ENCODE measurements at places on chromosomes 7 and 10.
A peak's percentile ranks its signal among the peaks of the same experiment; 100 is the strongest.

DNA sequence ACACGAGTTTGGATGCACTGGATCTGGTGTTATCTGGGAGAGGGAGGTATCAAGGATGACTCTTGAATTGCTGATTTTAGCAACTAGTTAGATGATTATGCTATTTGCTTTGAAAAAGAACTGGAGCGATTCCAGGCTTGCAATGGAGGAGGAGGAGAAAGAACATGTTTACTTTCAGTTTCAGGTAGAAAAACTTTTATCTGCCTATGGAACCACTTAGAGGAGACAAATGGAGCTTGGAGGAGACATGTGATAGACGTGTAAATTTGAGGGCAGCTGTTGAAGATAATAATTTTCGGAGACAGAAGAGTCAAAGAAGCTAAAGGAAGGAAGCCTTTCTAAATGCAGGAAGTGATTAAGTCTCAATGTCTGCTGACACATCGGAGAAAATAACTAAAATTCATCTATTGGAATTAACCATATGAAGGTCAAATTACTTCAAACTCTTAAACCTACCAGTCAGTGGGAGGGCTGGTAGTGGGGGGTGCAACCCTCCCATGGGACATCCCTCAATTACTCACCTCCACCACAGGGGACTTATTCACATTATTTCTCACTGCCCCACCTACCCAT is 56.4 kb upstream of the GNAI1 start:
- peak; percentile 4 for DNase-seq

GRCh38 chr10:133275684-133276092 is 980 bp downstream of the ADAM8 start:
- DNase-seq: no peak

DNA sequence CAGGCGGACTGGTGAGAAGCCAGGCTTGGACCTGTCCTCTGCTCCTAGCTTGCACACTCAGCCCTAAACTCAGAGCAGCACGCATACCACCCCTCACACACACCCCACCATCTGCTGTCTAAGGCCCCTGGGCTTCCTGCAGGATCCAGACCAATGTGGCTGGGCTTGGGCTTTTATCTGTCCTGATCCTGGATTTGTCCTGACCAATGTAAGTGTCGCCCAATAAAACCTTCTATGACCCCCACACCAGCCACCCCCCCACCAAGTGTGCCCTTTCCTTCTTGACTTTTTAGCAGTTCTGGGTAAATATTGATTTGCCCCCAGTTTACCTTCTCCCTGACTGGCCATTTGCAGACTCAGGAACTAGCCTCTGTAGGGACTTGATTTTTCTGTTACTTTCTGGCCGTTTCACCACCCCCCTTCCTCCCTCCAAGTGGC is 1.7 kb upstream of the HOXA13 start:
- DNase-seq: no peak

DNA sequence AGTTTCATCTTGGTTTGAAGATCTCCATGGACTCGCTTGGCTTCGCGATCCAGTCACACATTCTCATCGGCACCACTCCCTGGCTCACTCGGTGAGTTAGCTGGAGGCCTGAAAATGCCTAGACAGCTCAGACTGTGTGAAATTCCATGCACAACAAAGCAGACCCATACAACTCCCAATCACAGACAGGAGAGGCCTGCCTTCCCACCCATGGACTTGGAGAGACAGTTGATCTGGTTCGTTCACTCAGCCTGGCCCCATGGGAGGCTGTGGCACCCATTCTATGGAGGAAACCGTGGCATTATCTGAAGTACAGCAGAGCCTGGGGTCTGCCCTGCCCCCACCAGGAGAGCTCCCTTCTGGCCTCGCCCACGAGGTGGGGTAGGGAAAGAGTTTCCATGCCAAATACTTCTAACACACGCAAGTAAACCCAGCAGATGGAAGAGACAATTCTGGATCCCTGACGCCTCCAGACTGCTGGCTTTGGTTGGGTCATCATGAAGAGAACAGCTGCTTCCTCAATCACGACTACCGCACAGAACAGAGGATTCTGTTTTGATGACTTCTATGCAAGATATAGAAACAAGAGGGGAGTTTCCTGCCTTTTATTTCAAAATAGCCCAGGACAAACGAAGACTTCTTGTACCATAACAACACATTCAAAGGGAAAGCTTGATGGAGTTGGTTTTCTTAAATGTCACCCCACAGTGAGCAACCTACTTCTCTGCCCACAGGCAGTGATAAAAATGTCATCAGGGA is 15.9 kb downstream of the FAM53B start:
- DNase-seq: no peak

DNA sequence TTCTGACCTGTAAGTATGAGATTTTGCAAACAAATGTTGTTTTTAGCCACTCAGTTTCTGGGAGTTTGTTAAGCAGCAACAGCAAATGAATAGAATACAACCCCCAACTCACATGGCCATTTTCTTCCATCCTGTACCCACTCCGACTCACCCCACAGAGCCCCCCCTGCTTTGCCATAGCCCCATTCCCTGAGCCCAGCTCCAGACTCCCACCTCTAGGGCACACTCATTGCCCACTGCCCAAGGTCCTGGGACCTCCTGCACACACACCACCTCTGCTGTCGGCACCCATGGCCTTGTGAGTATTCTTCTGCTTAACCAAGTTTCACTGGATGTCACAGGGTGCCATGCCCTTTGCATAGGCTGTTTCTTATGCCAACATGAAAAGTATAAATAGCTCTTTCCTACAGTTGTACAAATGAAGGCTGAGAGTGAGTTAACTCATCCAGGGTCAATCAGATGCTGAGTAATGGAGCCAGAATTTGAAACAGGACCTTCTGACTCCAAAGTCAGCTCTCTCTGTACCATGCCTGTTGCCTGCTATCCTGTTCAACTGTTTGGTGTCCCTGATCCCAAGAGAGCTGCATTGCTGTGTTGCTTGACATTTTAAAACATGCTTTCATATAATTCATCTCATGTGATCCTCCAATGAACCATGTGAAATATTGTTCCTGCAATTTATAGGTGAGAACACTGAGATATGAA is 367.8 kb upstream of the ZMIZ1 start:
- no peak for DNase-seq

GRCh38 chr10:58481569-58482109 is 31.0 kb upstream of the BICC1 start:
- no peak for DNase-seq

DNA sequence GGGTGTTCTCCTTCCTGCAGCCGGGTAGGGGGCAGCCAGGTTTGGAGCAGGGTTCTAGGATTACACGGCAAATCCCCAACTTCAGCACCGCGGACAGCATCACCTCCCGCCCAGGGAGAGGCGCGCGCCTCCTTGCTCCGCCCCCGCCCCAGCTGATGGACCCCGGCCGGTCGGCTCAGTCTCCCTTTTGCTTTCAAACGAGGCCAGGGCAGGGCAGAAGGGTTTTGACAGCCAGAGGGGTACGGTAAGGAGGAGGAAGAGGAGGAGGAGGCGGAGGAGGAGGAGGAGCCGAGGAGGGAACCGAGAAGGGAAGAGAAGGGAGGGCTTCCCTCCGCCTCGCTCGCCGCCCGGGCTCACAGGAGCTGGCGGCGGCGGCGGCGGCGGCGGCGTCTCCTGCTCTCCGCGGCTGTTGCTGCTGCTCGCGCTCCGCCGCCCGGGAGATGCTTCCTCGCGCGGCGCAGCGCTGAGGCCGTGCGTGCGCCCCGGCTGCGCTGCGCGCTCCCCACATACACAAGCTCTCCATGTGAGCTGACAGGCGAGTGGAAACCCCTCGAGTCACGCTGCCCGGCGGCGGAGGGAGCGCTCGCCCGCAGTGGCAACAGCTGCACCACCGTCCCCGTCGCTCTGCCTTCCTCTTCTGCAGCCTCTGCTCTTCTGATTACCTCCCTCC is 615 bp upstream of the CNTNAP2 start:
- no peak for DNase-seq

DNA sequence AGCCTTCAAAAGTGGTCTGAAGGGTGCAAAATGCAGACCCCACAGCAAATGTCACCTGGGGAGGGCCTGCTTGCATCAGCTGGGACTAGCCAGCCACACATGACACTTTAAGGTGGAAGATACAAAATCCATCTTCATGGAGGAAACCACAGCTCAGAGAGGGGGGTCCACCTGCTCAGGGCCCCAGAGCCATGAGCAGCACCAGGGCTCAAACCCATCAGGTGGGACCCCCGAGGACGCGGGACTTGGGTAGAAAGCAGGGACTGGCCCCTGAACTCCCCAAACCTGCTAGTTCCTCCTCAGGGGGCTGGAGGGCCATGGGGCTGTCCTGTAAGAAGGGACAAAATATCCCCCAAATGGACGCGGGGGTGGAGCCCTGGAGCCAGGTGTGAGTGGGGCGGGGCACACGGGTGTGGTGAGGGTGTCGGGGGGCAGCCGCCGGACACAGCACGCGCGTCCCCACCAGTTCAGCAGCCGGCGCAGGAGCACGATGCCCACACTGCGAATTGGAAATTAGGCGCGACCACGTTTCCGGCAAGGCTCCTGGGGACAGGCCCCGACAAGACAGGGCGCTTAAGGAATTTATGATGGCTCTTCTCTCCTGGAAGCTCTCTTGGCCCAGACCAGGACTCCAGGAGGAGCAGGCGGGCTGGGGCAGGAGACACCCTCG is 8.0 kb downstream of the PDGFA start:
- DNase-seq: no peak

DNA sequence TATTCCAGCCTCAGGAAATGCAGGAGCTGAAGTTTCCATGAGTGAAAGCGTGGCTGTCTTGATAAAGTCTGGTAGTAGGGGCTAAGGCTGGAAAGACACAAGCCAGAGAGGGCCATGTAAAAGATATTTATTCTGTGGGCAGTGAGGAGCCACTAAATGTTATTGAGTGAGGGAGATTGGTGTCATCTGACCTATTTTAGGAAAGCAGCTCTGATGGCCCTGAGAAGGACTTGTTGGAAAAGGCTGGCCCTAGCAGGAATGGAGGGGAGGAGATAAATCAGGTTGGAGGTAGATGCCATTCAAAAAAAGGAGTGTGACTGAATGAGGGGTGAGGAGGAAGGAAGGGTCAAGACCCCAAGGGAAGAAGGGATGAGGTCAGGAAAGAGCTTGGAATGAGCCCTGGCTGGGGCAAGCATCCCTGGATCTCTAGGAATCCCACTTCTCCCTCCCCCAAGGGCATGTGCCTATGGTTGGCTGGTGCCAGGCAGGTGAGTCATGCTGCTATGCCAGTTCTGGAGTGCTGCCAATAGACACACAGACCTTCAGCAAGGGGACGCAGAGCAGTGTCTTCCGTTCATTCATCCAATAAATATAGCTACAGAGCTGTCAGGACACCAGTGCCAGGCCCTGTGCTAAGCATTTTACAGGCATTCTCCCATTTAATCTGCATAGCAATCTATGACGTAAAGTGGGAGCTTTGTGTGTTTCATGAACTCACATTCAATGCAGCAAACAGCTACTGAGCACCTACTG is 2.0 kb downstream of the ANKRD2 start:
- no peak for DNase-seq

DNA sequence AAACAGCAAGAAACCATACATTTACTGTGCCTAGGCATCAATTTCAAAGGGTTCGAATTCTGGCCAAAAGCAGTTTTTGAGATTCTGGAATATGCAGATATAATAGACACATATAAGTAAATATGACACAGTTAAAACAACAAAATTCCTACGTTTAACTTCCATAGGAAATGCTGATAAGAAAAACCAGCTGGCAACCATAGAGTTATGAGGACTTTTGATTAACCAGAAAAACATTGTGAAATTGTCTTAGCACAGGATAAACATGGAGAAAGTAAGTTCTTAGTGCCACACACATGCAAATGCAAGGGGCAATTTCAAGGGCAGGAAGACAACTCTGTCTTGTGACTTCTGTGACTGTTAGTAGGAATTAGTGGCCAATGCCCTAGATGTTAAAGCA is 702.1 kb downstream of the TNS3 start:
- no peak for DNase-seq

- DNase-seq: no peak
Measured at GRCh38 chr7:131878777-131879176, 322.3 kb upstream of the PODXL start.

GRCh38 chr7:118350260-118350659 is 125.8 kb downstream of the ANKRD7 start:
- no peak for DNase-seq

DNA sequence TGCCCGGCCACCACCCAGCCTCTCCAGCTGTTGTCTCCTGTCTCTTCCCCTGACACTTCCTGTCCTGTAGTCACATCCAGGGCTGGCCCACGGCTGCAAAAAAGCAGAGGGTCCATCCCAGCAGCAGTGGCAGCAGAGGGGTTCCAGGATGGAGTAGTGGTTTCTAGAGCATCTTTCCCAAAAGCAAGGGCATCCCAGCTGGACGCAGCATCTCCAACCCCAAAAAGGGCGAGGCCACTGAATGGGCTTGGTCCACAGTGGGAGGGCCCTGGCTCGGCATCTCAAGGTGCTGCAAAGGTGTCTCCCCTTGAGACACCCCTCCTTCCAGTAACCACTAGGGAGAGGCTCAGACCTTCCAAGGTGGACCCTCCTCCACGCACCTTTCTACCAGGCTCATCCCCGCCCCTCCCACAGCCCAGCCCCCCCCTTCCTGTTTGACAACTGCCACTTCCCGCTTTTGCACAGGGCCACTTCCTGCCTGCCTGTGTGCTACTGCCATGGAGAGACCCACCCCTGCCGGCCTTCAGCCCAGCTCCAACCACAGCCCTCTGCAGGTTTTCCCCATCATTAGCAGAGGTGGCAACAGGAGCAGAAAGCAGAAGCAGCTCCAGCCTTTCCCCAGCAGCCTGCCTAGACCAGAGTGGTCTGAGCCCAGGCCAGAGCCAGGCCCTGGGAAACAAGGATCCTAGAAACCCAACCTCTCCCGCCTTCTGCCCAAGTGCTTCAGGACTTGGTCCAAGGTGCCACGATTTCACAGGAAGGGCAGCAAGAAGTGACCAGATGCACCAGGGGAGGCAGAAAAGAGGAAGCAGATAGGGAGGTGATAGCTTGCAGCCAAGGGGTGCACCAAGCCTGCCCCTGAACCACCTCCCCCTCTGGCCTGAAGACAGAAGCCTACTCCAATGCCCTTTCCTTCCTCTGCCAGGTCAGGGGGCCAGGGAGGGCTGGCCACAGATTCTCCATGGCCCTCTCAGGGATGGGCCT is 8.6 kb downstream of the CAMK2G start:
- no peak for DNase-seq
